Prostate gland (tissue), 2 donors: ENCODE measurements at places on chromosomes 16 and 17. TPM values are rescaled to one million over a fixed set of nuclear protein-coding genes. Genes with fewer than 3 reads are reported as not detected.
A peak's percentile ranks its signal among the peaks of the same experiment; 100 is the strongest.

- DNase-seq: no peak
Observed at GRCh38 chr17:59257101-59257500, 36.8 kb downstream of the GDPD1 start.

DNA sequence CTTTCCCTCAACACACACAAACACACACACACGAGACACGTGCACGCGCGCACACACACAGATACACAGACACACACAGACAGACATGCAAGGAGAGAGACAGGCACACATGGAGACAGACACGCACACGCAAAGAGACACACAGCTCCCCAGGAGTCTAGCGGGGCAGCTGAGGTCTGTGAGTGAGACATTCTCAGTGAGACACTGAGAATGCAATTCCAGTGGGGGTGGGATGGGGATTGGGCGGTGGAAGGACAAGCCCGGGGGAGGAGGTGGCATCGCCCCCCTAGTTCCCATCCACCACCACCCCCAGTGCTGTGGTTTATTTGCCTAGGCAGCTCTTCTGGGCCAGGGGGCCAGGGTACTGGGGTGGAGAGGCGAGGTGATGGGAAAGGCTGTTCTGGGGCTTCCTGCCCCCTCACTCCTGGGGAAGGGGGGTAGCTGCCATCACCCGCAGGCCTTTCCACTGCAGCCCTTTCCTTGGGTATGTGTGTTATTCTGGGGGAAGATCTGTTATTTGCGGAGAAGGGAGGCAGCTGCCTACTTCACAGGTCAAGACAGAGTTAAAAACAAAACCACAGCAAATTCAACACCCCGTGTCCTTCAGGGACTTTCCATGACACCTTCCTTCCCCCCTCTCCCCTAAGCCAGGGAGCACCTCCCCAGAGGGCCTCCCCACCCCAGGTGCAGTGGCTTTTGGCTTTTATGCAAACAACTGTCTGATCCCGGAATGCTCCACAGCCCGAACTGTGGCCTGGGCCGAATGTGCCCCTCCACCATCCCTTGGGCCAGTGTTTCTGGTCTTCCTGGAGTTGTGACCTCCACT lies 18.0 kb downstream of the GRB7 start:
- no peak for DNase-seq

GRCh38 chr17:77011173-77012011 lies 129.4 kb upstream of the SEC14L1 start:
- DNase-seq: peak; percentile 10

DNA sequence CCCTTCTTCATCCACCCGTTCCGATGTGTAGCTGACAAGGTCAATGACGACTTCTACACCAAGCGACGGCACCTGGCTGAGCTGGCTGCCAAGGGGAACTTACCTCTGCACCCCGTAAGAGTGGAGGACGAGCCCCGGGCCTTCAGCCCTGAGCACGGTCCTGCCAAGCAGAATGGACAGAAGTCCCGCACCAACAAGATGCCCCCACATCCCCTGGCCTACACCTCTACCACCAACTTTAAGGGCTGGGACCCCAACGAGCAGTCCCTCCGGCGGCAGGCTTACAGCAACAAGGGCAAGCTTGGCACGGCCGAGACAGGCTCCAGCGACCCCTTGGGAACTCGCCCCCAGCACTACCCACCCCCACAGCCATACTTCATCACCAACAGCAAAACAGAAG lies 333.6 kb downstream of the SHISA9 start:
- no peak for DNase-seq

GRCh38 chr17:51601622-51602261 lies 341.4 kb downstream of the UTP18 start:
- no peak for DNase-seq

DNA sequence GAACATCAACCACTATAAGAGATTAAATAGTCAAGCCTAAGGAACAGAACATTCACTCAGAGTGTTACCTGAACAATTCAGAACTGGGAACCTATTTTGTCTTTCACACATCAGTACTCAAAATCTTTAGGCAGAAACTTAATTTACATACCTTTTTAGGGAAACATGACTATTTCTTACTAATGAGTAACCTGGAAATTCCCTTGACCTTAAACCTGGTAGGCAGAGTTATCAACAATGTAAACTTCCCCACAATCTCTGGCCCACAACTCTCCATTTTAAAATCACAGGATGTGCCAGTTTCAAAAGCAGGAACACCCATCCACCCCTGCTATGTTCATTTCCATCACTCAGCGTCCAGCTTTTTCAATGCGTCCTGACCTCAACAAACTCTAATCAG lies 132.9 kb upstream of the ANKFN1 start:
- DNase-seq: no peak

DNA sequence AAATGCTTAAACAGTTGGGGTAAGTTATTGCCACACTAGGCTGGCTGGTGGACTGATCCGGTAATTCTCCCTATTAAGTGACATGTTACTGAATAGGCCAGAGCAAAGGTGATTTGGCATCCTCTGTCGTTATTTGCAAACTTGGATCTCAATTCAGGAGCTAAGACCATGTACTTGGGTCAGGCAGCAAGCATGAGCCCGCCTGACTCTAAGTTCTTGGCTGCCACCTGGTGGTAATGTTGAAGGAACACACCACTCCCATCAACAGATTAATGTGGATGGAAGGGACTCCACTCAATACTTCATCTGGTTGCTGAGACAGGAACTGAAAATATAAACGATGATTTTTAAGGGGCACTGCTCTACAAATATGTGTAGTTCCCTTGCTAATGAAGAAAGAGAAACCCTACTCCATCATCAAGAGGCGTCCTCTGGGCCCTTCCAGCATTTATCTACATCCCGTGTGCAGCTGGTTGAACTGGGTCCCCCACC lies 70.8 kb downstream of the EMP2 start:
- DNase-seq: peak; percentile 51

DNA sequence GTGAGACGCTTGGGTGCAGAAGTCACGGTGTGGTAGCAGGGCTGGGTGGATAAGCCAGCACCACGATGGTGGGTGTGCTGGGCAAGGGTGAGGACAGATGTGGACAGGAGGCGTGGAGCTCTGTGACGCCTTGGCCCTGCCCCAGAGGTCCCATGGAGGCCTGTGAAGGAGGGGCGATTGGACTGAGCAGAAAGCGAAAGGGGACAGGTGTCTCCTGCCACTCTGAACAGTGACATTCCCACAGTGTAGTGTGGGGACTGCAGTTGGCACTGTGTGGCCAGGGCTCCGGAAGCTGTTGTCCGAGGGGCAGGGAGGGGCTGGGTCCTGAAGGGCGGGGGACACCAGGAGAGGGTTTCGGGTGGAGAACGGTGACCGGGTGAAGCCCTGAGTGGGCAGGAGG lies 7.3 kb downstream of the TBC1D24 start:
- no peak for DNase-seq

DNA sequence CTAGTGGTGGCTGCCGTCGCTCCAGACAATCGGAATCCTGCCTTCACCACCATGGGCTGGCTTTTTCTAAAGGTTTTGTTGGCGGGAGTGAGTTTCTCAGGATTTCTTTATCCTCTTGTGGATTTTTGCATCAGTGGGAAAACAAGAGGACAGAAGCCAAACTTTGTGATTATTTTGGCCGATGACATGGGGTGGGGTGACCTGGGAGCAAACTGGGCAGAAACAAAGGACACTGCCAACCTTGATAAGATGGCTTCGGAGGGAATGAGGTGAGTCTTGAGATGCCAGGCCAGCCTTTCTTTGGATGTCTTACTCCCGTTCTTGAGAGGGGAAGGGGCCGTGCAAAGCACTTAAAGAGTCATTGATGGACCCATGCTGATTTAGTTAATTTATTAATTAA lies 16.1 kb downstream of the ARSG start:
- DNase-seq: no peak

DNA sequence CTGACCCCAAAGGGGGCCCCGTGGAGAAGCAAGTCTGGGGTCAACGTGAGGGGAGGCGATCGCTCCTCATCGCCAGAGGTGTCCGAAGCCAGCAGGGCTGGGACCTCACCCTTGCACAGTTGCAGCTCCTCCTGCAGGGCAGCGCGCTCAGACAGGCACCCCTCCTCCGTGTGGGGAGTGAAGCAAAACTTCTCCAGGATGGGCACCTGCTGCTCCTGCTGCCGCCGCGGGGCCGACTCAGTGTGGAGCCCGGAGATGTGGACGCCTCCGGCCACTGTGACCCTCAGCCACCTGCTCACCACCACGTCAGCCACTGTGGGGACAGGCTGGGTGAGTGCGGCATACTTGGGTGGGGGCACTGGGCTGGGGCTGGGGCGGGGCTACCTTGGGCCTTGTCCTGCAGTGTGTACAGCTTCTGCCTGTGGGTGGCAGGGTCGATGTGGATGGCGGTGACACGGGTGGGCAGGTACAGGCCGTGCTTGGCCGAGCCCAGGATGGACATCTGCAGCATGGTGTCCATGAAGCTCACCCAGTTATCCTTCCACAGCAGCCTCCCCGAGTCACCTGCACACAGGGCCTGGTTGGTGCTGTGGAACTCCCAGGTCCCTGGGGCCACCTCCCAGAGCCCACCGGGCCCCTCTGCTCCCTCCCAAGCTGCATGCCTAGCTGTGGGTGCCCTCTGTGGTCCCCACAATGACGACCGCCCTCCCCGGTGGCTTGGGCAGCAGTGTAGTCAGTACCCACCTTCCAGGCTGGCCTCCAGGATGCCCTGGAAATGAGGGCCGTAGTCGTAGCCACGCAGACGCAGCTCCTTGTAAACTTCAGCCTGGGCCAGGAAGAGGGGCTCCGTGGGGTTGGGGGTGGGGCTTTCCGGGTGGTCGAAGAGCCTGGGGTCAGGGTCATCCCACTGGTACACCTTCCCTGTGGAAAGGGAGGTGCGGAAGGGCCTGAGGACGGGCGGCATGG lies 10.8 kb downstream of the FASN start:
- DNase-seq: no peak

Gene MARVELD3
- total RNA-seq: 20.0 TPM
